ENCODE measurements at places on chromosomes 4 and X.

DNA sequence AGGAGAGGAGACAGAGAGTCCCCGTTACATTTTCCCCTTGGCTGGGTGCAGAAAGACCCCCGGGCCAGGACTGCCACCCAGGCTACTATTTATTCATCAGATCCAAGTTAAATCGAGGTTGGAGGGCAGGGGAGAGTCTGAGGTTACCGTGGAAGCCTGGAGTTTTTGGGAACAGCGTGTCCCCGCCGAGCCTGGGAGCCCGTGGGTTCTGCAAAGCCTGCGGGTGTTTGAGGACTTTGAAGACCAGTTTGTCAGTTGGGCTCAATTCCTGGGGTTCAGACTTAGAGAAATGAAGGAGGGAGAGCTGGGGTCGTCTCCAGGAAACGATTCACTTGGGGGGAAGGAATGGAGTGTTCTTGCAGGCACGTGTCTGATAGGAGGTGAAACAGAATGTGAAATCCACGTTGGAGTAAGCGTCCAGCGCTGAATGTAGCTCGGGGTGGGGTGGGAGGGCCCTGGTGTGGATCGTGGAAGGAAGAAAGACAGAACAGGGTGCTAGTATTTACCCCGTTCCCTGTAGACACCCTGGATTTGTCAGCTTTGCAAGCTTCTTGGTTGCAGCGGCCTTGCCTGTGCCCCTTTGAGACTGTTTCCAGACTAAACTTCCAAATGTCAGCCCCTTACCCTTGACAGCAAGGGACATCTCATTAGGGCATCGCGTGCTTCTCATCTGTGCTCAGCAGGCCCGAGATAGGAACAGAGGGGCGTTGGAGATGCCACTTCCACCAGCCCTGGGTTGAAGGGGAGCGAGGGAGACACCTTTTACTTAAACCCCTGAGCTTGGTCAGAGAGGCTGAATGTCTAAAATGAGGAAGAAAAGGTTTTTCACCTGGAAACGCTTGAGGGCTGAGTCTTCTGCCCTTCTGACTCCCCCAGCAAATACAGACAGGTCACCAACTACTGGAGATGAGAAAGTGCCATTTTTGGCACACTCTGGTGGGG, 2.7 kb downstream of the SHOX start:
- no peak overlapping the region for H3K27ac ChIP-seq
- no peaks in the 10 kb centered on the region for H3K36me3 ChIP-seq
- peaks cover 85% of the 10 kb centered on the region for H3K27me3 ChIP-seq
- H3K4me1 ChIP-seq, result peaks cover 6% of the 10 kb centered on the region
- no peak for DNase-seq
- H3K4me3 ChIP-seq, result no peak overlapping the region

DNA sequence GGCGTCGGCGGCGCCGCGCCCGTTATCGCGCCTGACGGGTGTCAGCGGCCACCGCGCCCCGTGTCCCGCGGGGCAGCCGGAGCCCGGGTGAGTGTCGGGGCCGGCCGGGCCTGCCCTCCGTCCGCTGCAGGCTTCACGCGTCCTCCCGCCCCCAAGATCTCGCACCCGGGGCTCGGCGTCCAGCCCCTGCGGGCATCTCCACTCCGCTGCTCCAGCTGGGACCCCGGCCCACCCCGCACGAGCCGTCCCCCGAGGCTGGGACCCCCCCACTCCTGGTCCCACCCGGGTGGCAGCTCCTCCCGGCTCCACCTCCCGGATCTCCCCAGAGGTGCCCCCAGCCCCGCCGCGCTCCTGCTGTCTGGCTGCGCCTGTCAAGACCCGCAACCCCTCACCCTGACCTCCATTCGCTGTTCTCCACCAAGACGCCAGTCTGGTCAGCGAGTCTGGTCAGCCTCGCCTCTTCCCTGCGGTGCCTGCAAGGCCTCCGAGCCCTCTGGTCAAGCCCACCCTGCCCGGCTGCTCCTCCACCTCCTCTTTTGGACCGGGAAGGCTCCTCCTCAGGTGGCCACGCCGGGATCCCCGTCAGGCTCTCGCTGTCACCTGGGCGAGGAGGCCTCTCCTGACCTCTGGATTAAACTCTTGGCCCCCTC, 66.0 kb upstream of the NKX1-1 start:
- no peaks in the 10 kb centered on the region for H3K36me3 ChIP-seq
- H3K4me3 ChIP-seq, result no peak overlapping the region
- H3K27ac ChIP-seq, result no peak overlapping the region

- H3K36me3 ChIP-seq, result no peaks in the 10 kb centered on the region
- H3K4me1 ChIP-seq, result no peaks in the 10 kb centered on the region
- no peak overlapping the region for H3K27ac ChIP-seq
- no peak for DNase-seq
- H3K4me3 ChIP-seq, result no peak overlapping the region
- H3K27me3 ChIP-seq, result no peaks in the 10 kb centered on the region
Observed at GRCh38 chrX:133670383-133670782, 255.1 kb upstream of the GPC4 start.

- H3K4me3 ChIP-seq, result no peak overlapping the region
- no peak overlapping the region for H3K27ac ChIP-seq
- no peaks in the 10 kb centered on the region for H3K27me3 ChIP-seq
- no peaks in the 10 kb centered on the region for H3K36me3 ChIP-seq
Observed at GRCh38 chr4:152640058-152640921, 39.5 kb downstream of the TMEM154 start.

GRCh38 chr4:127479031-127479622, 153.6 kb upstream of the INTU start:
- H3K4me3 ChIP-seq, result no peak overlapping the region
- H3K36me3 ChIP-seq, result no peaks in the 10 kb centered on the region
- H3K27ac ChIP-seq, result no peak overlapping the region
- no peak for DNase-seq

Data from heart left ventricle (tissue), 16 donors.